ENCODE measurements at places on chromosomes 6 and 20. TPM values are rescaled to one million over a fixed set of nuclear protein-coding genes. Genes with fewer than 3 reads are reported as not detected.

DNA sequence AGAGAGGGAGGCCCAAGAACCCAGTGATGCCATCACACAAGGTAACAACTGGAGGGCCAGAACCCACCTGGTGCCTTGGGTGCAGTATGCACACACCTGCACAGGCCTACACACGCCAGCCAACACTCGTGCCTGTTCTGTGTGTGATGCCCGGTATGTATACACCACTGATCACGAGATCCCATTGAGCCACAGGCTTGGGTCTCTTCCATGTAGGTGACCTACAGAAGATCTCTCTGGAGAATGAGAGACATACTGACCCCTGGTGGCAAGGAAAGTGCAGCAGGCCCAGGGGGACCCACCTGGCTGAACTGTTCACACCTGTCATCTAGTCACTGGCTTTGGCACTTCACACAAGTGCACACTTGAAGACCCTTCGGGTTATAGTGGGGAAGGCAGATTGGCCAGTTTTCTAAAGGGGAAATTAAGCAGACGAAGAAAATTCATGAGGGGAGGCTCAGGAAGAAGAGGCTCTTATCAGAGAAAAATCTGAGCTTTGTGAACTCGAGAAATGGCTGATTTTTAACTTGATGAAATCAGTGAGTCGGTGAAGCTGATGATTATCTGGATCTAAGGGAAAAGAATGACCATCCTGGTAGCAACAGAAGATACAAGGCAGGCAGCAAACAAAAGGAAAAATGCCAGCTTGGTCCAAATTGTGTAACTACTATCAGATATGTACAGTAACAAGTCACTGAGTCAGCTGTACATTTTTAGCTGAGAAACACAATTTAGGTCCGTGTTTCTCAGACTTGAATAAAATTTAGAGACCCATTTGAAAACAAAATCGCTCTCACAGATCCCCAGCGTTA lies 69.1 kb upstream of the PBOV1 start:
- peak; percentile 33 for DNase-seq

Gene TOX2
- total RNA-seq, result 9.2 TPM

DNA sequence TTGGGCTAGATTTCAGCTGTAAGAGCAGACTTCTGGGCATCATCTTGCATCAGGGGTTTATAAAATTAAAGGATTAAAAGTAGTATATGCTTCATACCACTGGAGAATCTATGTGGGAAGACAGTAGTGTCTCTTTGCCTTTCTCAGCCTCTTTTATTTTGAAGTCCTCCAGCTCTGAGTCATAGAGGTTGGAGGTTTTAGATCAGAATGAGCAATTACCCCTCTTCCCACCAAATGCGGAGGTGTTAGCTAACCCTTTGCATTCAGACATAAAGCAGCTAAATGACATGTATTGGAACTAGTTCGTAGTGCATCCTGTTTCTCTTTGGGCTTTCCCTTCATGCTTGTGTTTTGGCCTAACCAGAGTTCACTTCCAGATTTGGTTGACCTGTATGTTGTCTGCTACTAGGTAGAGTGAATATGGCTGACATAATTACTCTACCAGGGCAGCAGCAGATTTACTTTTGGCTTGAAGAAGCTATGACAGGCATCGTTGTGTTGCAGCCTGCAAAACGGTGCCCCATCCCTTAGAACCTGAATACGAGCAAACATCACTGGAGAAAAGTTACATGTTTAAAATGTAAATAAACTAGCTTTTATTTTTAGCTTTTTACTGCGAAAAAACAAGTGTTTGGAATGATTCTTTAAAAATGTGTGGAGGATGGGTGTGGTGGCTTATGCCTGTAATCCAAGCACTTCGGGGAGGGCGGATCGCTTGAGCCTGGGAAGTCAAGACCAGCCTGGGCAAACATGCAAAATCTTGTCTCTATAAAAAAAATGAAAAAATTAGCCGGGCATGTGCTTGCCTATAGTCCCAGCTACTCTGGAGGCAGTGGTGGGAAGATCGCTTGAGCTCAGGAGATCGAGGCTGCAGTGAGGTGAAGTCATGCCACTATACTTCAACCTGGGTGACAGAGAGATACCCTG lies 82.2 kb downstream of the MYO6 start:
- DNase-seq, result no peak

- DNase-seq, result no peak
Observed at GRCh38 chr6:163243083-163243482, 171.4 kb upstream of the QKI start.

All from CD4-positive, CD25-positive, alpha-beta regulatory T cell (primary cell).